ENCODE measurements at places on chromosomes 1 and 21.
A peak's percentile ranks its signal among the peaks of the same experiment; 100 is the strongest.

DNA sequence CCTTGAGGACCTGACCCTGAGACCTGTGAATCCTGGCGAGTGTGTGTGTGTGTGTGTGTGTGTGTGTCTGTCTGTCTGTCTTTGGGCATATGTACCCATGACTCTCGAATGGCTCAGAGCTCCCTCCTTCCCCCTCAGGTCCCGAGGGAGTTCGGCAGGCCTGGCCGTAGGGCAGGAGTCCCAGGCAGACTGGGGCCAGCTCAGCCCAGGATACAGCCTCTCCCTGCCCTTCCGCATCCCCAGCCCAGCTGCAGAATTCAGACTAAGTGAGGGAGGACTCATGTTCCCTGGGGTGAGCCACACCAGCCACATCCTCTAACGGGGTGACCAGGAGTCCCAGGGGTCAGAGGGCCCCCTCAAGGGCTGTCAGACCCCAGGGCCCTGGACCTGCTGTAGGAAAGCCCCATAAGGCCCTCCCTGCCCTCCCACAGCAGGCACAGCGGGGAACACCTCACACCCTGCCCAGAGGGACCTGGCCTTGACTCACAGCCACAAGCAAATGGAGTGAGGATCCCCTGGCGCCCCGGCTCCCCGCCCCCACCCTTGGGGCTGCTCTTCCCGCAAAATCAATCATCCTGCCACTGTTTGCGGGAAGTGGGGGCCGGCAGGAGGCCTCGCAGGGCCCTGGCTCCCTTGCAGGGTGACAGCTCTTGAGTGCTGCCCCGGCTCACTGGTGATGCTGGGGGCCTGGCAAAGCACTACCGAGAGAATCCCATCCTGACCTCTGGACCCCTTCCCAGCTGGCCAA is 101.7 kb upstream of the CASZ1 start:
- no peak for DNase-seq

- no peak for DNase-seq
These were observed 8.6 kb downstream of the GLIS1 start for GRCh38 chr1:53730224-53730865.

DNA sequence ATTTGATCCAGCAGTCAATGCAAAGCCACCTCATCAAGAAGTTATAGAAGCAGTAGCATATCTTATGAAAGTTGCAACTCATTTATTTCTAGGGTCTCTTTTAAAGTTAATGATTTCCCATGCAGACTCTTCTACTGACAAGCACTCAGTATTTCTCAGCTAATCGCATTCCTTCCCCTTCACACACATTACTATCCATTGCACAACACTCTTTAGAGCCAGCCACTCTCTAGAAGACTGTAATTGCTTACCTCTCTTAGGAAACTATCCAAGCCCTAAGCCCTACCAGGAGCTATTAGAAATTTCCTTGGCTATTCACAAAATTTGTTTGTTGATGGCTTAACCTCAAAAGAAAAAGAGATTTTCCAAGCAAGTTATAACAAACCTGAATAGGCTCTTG is 106.0 kb downstream of the ADAMTS1 start:
- no peak for DNase-seq

GRCh38 chr1:208475951-208476845 is 232.0 kb upstream of the PLXNA2 start:
- no peak for DNase-seq

DNA sequence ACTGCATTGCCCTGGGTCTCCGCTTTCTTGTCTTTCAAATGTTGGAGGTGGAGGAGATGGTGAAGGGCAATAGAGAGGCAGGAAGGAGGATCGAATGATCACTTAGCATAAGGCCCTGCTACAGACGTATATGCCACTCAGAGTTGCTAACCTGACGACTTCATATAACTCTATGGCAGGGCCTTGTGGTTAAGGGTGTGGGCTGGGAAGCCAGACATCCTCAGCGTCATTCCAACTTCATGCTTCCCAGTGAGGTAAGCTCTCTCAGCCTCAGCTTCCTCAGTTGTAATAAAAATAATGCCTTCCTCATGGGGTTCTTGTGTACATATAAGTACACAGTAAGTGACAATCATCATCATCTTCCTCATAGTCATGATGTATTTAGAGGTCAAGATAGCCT is 54.6 kb downstream of the CASQ2 start:
- DNase-seq, result no peak

- no peak for DNase-seq
These were observed 71.6 kb upstream of the KCND3 start for GRCh38 chr1:112061056-112061455.

GRCh38 chr1:21305900-21306189 is 15.6 kb upstream of the ECE1 start:
- no peak for DNase-seq

- DNase-seq, result no peak
These were observed 12.0 kb downstream of the CLEC20A start for GRCh38 chr1:178484698-178485225.

- DNase-seq, result no peak
These were observed 53.6 kb upstream of the LAPTM5 start for GRCh38 chr1:30811187-30811586.

- DNase-seq, result no peak
These were observed 24.6 kb downstream of the SLX9 start for GRCh38 chr21:44964381-44964780.

GRCh38 chr1:93093332-93094006 is 14.4 kb downstream of the MTF2 start:
- no peak for DNase-seq

GRCh38 chr1:222757646-222758268 is 20.8 kb downstream of the FAM177B start:
- no peak for DNase-seq

DNA sequence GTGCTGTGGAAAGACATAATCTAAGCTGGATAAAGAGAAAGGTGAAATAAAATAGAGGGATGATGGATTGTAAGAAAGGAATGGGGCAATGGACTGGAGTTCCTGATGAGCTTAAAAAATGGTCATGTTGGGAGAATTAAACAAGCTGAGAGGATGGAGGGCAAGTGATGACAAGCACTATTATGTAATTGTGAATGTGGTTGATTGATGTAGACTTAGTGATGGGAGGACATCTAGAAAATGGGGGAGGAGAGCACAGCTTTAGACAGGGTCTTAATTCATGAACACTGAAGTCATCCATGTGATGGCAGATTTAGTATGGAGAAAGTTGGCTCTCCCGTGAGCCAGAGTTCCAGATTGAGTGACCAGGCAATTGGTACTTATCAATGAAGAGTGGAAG is 29.0 kb downstream of the DNAH14 start:
- no peak for DNase-seq

DNA sequence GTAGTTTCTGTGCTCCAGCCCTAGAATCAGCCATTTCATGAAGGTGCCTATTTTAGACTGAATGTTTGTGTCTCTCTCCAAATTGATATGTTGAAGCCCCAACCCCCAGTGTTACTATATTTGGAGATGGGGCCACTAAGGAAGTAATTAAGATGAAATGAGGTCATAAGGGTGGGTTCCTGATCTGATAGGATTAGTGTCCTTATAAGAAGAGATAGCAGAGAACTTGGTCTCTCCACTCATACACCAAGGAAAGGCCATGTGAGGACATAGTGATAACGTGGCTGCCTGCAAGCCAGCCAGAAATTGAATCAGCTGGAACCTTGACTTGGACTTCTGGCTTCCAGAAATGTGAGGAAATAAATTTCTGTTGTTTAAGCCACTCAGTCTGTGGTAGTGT is 12.3 kb downstream of the RAVER2 start:
- no peak for DNase-seq

GRCh38 chr1:12488666-12489354 is 129.2 kb downstream of the DHRS3 start:
- no peak for DNase-seq

DNA sequence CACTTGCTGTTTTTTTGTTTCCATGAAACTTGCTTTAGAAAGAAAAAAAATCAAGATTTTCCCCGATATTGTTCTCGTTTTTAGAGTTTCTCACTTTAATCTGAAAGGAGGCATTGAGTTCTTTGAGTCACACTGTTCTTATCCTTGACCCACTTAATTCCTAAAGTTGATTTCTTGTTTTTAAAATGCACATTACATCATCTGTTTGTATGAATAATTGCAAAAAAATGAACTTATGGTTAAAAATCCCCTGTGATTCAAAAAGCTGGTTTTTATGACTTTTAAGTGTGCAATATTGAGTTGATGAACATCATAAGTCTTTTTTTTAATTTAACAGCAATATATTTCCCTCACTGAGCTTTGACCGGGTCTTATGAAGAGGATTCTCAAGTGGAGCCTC is 131.6 kb downstream of the SNX7 start:
- no peak for DNase-seq

- no peak for DNase-seq
These were observed 487.3 kb downstream of the AJAP1 start for GRCh38 chr1:5141750-5142149.

DNA sequence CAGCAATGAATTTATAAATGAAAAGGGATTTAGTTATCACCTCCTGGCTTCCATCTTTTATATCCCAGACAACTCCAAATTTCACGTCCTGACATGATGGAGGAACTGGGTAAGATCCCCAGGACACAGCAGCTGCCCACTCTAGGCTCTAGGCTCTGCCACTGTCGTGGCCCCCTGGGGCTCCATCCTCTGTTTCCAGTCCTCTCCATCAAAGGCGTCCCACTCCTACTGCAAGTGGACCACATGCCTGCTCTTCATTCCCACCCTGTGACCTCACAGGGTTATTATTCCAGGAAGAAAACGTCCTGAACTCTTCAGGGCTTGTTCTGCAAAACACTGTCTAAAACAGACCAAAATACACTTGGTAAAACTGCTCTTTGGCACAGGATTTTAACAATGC is 11.9 kb downstream of the URB1 start:
- DNase-seq, result no peak

- peak; percentile 52 for DNase-seq
These were observed 76.6 kb downstream of the NDUFS5 start for GRCh38 chr1:39102537-39103327.

- no peak for DNase-seq
These were observed 197.2 kb downstream of the ADSS2 start for GRCh38 chr1:244254467-244254866.

GRCh38 chr1:31541194-31541593 is 35.1 kb upstream of the TINAGL1 start:
- DNase-seq, result no peak

DNA sequence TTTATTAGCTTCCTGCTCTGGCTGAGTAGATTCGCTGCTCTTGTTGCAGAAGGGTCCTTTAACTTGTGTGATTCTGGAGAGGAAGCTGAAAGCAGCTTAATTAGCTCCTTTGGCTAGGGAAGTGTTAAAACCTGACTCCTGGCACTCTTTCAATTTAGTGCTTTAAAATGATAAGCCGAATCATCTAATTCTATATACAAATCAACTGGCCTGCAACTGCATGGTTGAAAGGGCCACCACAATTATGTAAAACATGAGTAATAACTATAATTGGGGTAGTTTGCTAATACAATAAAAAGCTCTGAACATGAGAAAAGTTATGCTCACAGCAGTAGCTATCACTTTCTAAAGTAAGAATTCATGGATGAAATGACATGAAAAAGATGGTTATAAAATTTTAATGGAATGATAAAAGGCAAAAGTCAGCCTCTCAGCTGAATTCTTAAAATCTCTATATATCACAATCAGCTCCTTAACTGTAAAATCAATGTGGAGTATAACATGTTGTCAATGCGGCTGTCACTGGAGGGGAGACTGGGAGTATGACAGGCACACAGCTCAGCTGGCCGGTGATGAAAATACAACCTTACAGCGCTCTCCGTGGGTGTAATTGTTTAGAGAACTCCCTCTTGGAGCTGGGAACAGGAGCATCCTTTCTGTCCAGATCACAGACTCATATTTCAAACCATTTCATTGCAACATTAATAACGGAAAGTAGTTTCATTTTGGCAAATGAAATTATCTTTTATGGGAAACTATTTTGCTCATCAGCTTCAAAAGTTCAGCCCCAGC is 324.4 kb downstream of the KCTD3 start:
- no peak for DNase-seq

GRCh38 chr1:201895913-201896807 is 7.5 kb downstream of the SHISA4 start:
- peak; percentile 92 for DNase-seq

DNA sequence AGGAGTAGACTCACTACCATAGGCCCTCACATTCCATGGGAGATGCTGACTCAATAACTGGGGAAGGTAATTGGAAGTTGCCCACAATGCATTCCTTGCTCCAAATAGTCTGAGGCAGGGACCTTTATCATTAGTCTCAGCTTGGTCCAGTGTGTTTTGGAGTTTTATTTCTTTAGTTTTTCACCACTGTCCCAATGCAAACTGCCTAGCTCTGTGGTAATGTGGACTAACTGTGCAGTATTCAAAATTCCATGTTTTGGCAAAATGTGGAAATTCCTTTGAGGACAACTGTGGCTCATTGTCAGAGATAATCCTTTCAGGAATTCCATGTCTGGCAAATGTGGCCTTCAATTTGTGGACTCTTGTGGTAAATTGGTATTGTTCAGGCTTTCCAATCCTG is 78.1 kb upstream of the PAPPA2 start:
- DNase-seq, result no peak

- DNase-seq, result peak; percentile 70
These were observed 26.7 kb upstream of the RPTN start for GRCh38 chr1:152185544-152186391.

- no peak for DNase-seq
These were observed 1271.0 kb downstream of the BRINP3 start for GRCh38 chr1:189206617-189207016.

GRCh38 chr1:58818075-58818474 is 34.2 kb upstream of the JUN start:
- DNase-seq, result no peak

- no peak for DNase-seq
These were observed 3.2 kb downstream of the DENND1B start for GRCh38 chr1:197771904-197772556.

DNA sequence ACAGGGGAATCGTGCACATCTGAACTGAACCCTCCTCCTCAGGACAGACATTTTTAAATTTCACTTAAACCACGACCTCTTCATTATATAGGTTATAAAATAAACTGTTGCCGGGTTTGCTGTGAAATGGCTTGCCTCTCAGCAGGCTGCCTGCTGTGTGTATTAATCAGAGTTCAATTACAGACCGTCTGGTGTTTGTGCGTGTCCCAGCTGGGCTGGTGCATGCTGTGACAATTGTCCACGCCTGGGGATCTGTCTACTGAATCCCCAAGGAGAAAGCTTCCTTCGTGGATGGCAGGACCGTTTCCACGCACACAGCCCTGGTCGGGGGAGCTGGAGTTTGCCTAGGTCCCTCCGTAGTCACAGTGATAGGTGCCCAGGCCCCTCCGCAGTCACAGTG is 13.4 kb upstream of the AGPAT3 start:
- peak; percentile 46 for DNase-seq
